ENCODE measurements at places on chromosomes 13 and 19.
A peak's percentile ranks its signal among the peaks of the same experiment; 100 is the strongest.

GRCh38 chr19:53131085-53131590 is 1.6 kb downstream of the ZNF415 start:
- no peak for DNase-seq

DNA sequence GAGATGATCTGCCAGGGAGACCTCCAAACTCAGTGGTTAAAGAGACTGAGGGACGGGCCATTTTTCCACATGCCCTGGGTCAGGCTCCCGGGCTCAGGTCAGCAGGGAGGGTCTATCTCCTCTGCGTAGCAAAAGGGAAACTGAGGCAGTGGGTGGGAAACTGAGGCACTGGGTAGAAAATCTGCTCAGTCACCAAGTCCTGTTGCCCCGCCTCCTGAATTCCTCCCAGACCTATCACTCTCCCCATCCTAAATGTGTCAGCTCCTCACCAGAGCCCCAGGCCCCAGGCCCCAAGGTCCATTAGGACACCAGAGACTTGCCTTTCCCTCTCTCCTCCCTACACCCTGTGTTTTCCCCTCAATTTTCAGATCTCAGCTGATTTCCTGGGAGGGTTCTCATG is 2.4 kb downstream of the CD320 start:
- no peak for DNase-seq

DNA sequence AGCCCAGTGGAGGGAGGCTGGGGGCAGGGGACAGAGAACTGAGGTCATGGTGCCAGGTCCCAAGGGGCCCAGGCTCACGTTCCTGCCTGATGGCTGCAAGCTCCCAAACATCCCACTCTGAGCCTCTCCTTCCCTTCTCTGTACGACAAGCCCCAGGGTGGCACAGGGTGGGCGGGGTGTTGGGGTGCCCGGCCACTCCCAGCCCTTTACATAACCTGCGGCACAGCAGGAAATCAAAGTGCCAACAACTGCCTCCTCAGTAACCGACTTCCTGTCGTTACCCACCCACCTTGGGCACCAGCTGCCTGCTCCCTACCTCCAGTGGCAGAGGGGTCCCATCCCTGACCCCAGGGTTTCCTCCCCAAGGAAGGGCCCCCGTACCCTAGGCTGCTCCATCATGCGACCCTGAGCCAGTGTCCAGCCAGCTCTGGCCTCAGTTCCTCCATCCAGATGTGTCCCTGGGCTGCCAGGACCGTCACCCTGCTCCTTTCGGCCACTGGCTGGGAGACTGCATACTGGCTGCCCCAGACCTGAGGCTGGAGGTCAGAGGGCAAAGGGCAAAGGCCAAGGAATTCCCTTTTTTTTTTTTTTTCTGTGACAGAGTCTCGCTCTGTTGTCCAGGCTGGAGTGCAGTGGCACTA is 27.7 kb upstream of the NFIC start:
- DNase-seq: no peak

DNA sequence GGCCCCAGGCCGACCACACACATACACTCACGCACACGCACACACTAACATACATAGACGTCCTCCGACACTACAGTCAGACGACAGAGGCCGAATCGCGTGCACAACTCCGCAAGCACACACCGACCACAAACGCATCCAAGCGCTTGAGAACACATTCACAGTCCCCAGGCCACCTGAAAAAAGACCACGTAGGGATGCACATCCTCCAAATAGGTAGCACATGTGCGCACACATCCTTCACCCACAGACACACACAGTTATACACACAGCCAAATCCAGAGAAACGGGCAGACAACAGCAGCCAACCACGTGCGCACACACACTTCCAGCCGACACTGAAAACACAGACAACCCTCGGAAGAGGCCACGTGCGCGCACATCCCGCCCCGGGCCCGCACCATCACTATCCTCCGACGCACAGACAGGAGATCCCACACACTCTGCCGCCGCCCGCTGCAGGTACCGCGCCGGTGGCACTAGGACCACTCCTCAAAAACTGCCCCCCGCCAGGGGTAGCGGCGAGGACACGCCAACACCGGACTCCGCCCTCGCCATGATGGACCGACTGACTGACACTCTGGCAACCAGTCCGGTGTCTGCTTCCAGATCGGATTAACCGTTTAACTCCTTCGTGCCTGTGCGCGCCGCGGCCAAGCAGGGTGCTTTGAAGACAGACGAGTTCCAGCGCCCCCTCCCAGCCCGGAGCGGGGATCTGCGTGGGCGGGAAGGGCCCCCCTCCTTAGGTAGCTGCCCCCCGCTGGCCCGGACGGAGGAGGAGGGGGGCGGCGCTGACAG is 493 bp upstream of the PDE4A start:
- peak; percentile 70 for DNase-seq

DNA sequence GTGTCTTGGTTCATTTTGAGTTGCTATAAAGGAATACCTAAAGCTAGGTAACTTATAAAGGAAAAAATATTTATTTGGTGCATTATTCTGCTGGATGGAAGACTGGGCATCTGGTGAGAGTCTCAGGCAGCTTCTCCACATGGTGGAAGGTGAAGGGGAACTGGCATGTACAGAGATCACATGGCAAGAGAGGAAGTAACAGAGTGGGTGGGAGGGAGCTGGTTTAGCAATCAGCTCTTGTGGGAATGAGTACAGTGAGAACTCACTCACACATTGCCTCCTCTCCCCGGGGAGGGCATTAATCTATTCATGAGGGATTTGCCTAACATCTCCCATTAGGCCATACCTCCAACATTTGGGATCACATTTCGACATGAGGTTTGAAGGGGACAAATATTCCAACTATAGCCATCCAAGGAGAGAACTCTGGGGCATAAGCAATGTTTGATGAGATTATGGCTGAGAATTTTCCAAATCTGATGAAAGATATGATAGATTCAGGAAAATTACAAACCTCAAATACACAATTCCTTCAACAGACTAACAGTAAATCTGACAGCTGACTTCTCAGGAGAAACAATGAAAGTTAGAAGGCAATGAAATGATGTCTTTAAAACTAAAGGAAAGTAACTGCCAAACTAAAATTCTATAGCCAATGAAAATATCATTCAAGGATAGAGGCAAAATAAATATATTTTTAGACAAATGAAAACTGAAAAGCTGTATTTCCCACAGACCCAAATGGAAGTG is 52.5 kb downstream of the MTUS2 start:
- DNase-seq: no peak

- no peak for DNase-seq
Measured at GRCh38 chr13:39941911-39942551, 286.6 kb downstream of the COG6 start.

- DNase-seq: no peak
Measured at GRCh38 chr13:32955881-32956594, 60.2 kb upstream of the KL start.

GRCh38 chr19:13979244-13979615 is 26.9 kb downstream of the RFX1 start:
- DNase-seq: no peak

- no peak for DNase-seq
Measured at GRCh38 chr19:9700229-9700981, 25.5 kb upstream of the ZNF562 start.

GRCh38 chr13:108328848-108329247 is 59.3 kb downstream of the TNFSF13B start:
- DNase-seq: no peak

DNA sequence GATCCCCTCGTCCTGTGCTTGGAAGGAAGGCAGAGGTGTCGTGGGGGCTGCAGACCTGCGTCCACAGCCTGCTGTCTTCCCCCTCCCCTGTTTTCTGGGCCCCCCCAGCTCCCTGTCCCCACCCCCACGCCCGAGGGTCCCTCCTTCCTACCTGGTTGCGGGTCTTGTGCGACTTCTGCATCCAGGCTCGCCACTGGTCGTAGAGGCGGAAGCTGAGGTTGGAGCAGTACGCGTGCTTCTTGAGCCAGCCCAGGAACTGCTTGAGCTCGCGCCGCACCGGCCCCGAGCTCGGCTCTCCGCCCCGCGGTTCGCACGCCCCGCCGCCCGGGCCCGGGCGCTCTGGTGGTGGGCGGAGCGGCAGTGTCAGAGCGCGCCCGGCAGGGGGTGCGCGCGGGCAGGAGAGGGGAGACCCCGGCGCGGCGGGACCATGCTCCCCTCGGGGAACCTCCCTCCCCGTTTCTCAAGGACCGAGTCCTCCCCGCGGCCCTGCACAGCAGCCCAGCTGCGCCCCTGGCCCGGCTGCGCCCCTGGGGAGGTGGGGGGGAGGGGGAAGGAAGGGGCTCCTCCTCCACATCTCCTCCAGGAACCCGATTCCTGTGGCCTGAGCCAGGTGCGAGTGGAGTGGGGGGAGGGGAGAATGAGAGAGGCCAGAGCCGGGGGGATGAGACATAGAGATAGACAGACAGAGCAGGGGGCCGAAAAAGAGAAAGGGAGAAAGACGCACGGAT is 5.7 kb downstream of the REX1BD start:
- DNase-seq: peak; percentile 55

DNA sequence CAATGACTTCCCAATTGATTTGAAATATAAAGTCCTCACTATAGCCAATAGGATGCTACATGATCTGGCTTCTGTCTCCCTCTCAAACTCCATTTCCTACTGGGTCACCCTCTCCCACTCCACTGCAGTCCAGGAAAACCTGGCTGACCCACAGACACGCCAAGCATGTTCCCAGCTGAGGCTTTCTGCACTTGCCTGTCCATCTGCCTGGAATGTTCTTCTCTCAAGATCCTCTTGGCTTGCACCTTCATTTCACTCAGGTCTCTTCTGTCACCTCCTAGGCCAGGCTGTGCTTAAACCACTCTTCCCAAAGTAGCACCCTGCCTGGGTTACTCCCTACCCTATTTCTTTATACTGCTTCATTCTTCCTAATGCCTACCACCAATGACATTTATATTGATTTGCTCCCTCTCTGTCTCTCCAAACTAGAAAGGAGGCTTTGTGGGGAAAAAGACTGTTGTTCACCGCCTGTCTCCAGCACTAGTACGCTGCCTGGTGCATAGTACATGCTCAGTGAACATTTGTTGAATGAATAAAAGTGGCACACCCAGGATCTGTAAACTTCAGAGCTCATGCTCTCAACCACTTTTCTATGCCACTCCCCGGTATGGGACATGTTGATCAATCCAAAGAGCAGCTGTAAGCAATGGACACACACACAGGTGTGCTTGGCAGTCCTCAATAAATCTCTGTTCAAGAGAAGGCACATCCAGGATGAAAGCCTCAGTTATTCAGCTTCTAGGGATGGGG is 261.3 kb downstream of the FOXO1 start:
- DNase-seq: no peak

- no peak for DNase-seq
Measured at GRCh38 chr19:13037161-13037560, 41.9 kb downstream of the NFIX start.

DNA sequence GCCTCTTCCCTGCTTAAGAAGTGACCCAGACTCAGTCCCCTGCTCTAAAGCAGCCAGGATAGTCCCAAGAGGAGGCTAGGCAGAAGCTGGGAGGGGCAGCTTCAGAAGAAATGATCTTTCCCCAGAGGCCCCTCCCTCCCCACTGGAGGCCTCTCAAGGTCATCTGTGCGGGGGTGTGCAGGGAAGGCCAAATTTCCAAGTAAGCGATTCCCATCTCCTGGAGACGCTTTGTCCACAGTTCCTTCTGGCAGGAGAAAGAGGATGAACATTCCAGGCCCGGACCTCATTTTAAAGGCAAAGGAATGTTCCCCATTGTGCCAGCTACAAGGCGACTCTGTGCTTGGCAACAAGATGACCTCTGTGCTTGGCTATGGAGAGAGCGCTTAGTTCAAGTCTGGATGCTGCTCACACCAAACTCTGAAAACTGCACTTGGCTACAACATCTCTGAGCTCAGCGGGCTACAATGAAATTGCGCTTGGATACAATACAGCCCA is 23.5 kb downstream of the COL5A3 start:
- no peak for DNase-seq

DNA sequence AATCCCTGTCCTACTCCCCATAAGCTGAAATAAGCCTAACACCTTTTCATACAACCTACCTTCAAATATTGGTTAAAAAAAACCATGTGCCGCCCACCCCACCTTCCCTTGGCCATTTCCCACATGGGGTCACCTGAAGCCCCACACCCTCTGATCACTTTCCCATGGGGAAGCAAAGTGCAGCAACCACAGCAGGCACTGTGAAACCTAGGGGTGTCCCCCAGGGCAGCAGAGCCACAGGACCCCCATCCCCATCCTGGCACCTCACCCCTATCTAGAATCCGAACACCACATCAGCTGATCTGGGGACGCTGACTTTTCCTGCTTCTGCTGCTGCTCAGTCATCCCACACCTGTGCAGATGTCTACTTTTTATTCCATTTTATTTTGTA is 19.9 kb downstream of the CEACAM21 start:
- DNase-seq: no peak

DNA sequence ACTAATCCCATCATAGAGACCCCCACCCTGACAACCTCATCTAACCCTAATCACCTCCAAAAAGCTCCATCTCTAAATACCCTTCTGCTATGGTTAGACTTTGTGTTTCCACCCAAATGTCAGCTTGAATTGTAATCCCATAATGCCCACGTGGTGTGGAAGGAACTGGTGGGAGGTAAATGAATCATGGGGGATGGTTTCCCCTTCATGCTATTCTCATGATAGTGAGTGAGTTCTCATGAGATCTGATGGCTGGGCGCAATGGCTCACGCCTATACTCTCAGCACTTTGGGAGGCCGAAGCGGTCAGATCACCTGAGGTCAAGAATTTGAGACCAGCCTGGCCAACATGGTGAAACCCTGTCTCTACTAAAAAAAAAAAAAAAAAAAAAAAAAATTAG is 2.6 kb downstream of the VMAC start:
- no peak for DNase-seq

- DNase-seq: no peak
Measured at GRCh38 chr13:21075011-21075378, 13.6 kb upstream of the LATS2 start.

GRCh38 chr19:43555185-43555770 is 20.0 kb downstream of the XRCC1 start:
- DNase-seq: peak; percentile 43

DNA sequence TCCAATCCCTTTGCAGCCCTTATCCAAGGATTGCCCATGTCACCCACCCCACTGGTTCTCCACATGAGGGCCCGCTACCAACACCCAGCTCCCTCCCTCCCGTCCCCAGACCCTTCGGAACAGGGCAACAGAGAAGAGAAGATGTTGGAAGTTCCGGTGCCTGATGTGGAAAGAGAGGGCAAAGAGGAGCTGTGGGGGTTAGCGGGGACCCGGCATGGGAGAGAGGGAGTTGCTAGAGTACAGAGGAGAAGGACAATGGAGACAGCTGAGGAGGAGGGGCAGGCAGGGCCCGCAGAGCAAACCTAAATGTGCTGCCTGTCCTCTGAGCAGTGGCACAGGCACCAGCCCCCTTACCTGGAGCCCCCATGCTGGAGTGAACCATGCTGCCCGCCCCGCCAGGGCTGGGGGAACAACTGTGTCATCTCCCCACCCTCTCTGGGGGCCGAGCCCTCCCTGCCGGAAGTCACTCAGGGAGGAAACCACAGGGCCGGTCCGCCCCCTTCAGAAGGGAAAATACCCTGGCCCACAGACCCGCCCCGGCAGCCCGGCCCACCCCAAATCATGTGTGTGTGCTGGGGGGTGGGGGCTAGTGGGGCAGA is at the start of gene POU2F2:
TSS of gene POU2F2 (minus strand) at position 417 of the 599 bp plus-strand sequence. CDS start at position 382, 35 bp downstream.
- peak; percentile 56 for DNase-seq

DNA sequence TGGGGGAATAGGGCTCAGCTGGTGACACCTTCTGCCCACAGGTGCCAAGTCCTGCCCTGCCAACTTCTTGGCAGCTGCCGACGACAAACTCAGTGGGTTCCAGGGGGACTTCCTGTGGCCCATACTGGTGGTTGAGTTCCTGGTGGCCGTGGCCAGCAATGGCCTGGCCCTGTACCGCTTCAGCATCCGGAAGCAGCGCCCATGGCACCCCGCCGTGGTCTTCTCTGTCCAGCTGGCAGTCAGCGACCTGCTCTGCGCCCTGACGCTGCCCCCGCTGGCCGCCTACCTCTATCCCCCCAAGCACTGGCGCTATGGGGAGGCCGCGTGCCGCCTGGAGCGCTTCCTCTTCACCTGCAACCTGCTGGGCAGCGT is 2.1 kb downstream of the P2RY11 start:
- no peak for DNase-seq

Data from NCI-H2227 treated with DMSO at 0.1 percent for 48 hours (cell line).